ENCODE measurements at places on chromosomes 2 and 18.

- no peak for DNase-seq
Observed at GRCh38 chr2:85237849-85238565, 89.8 kb downstream of the TGOLN2 start.

DNA sequence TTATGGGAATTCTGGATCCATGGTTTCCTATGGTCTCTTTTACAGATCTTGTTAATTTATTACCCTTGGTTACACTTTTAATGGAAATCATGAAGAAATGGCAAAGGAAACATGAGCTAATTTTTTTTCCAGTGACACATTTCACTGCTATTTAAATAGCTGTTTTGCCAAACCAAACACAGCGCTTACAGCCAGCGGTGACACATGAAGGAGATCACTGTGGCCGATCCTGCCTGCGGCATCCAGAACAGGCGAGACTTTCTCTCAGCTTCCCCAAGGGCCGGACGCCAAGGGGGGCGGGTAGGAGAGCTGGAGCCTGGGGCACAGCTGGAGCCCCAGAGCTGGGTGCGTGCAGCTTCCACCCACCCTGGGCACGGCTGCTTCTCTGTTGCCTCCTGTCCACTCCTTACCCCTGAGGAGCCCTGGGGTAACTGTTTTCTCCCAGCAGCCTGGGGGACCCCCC, 81.4 kb upstream of the PKDCC start:
- no peak for DNase-seq

GRCh38 chr2:25744055-25744454, 70.7 kb upstream of the DTNB start:
- no peak for DNase-seq

- DNase-seq, result no peak
Observed at GRCh38 chr2:105926960-105927678, 182.4 kb downstream of the NCK2 start.

DNA sequence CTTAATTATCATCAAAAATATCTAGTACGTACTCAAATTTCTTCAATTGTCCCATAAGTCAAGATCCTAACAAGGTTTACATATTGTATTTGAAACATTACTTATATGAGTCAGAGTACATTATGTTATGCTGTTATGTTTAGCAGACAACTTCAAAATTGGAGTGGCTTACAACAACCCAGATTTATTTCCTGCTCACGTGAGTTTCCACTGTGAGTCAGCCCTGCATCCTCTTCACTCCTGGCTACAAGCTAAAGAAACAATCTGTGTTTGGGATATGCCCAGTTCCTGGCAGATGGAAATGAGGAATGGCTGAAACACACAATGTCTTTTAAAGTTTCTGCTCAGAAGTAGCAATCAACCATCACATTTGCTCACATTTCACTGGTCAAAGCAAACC, 31.5 kb upstream of the TANC1 start:
- no peak for DNase-seq

DNA sequence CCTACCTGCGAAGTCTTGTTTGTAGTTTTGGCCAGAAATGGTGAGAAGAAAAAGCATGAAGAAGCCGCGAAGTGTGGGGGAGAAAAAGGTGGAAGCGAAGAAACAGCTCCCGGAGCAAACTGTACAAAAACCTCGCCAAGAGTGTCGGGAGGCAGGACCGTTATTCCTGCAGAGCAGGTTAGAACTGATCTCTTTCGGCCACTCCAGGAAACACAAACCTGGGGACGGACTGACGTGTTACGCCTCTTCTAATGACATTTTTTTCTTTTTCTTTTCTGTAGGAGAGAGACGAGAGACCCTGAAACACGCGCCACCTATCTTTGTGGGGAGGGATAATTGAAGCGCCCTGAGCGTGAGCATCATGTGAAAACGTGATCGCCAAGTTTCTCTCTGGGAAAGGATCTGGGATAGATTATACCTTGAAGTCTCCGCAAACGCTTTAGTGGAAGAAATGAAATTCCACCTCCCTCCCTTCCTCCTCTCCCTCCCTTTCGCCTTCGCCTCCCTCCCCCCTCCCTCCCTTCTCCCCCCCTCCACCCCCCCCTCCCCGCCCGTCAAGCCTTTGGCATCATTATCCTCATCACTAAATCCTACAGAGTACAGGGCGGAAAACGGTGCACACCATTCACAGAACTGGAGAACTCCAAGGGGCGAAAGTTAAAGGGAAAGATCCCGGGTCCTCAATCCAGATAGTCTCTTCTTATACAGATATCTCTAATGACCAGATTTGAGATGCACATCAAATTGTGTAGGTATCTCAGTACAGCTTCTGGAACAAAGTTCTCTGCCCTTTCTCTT, at the start of gene ZEB2:
Gene ZEB2, minus strand, starts transcription at position 186 of the 798 bp plus-strand sequence. CDS start 2,769 bp downstream, outside the sequence.
- DNase-seq, result peak; percentile 87

DNA sequence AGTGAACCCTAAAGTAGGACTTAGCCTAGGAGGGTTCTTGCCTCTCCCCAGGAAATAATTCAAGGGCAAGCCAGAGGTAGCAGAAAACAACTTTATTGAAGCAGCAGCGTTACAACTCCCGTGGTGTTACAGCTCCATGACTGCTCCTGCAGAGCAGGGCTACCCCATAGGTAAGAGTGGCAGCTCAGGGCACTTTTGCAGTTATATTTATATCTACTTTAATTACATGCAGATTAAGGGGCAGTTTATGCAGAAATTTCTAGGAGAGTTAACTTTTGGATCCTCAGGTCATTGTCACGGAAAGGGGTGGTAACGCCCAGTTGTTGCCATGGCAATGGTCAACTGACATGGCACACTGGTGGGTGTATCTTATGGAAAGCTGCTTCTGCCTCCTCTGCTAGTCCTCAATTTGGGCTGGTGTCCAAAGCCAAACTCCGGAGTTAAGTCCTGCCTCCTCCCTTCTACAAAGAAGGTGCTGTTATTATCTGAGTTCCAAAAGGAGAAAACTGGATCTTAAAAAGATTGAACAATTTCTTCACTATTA, 1413.0 kb downstream of the DSC3 start:
- DNase-seq, result no peak

GRCh38 chr2:179594268-179595112, 266.9 kb downstream of the ZNF385B start:
- DNase-seq, result no peak

- DNase-seq, result no peak
Observed at GRCh38 chr18:77223221-77223639, 26.4 kb upstream of the GALR1 start.

GRCh38 chr2:224586127-224586695, 1.0 kb upstream of the CUL3 start:
- peak; percentile 66 for DNase-seq

GRCh38 chr2:121046335-121046734, 238.7 kb downstream of the TFCP2L1 start:
- DNase-seq, result no peak

- no peak for DNase-seq
Observed at GRCh38 chr2:43568228-43568627, 27.6 kb downstream of the THADA start.

DNA sequence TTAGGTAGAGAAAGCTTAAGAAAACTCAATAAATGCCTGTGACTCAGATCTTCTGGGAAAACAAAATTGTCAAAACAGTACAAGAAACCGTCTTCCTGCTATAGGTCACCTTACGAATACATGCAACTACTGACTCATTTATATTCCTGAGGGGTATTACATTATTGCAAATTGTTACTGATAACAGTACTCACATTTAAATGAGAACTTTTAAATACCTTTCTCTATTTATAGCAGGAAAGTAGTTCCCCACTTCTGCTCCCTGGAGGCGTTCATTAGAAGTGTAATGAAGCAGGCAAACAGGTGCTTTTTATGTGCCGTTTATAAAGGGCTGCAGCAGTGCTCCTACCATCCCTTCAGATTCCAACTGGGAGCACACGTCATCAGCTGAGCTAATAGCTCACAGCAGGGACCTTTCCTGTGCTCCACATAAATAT, 65.1 kb upstream of the RPRM start:
- no peak for DNase-seq

- DNase-seq, result no peak
Observed at GRCh38 chr2:12685145-12685544, 31.6 kb upstream of the TRIB2 start.

DNA sequence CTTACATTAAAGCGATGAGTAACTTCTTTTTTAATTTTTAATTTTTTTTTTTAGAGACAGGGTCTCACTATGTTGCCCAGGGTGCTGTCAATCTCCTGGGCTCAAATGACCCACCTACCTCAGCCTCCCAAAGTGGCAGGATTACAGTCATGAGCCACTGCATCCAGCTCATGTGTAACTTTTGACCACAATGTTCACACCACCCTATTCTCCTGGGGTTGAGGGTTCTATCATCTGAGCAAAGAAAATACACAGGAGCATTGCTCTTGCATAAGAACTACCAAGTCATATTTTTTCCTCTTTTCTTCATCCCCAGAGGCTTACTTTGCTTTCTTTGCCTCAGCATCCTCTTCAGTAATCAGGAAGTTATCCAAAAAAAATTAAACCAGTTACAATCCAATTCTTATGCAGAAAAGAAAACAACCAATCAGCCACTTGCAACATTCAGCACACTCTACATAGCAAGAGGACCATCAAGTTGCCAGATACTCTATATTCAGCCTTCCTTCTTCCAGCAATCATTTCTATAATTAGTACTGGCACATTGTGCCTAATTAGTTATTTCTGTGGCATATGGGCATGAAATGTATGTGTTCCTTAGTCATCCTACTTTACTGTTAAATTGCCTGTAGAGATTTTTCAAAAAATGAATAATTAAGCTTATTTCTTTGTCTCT, 345.6 kb downstream of the AKAIN1 start:
- no peak for DNase-seq

GRCh38 chr18:28178720-28179119, 1.8 kb upstream of the CDH2 start:
- no peak for DNase-seq

DNA sequence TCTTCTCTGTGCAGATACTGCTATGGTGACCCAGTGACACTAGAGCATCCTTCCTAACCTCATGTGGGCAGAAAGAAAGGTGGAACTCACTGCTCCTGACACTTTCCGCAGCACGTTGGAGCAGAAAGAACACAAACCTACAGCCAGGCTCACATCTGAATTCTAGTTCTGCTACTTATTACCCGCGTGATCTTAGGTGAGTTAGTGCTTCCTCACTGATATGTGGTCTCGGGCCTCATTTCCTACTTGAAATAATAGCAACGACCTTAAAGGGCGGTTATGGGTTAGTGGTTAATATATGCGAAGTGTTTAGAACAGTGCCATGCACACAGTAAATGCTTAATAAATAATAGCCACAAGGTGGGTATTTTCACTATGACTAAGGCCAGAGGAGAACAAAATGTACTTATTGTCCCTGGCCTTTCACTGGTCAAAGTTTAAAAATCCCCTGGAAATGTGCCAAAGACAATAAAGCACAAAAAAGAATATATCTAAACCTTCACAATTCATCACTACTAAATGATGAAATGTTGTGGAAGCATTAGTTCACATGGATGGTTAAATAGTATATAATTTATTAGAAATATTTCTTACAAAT, 66.6 kb downstream of the MYOM1 start:
- DNase-seq, result no peak

DNA sequence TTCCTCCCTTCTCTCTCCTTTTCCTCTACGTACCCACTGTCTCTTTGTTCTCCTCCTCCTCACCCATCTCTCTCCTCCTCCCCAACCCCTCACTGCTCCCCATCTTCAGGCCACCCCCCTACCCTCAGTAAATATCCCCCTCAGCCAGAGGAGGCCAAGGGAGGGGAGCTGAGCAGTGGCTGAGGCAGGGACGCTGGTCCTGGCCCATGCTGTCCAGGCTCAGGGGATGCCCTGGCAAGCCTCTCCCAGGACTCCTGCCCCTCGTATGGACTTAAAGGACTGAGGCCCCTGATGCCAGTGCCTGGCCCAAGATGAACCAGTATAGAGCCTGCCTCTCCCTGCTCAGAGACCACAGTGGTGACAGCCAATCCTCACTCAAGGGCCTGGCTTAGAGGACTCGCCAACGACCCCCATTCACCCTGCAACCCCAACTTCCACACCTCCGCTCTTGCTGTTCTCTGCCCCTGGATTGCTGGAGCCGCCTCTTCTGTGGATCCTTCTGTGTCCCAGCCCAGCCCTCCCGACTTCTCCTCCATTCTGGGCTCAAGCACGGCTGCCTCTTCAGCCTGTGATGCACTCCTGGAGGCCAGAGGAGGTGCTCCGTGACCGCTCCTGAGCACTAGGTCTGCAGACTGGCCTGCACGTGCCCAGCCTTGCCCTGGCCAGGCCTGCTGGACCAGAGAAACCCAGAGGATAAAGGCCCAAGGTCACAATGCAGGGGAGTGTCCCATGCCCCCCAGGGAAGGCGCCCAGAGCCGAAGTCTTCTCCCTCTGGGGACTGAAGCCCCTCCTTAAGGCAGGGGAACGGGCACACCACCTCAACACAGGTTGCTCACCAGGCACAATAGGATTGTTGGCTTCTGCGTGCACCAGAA, 9.5 kb upstream of the DUSP2 start:
- DNase-seq, result no peak

- DNase-seq, result no peak
Observed at GRCh38 chr2:150806336-150806735, 318.9 kb upstream of the RND3 start.

GRCh38 chr18:11259469-11260150, 110.2 kb upstream of the PIEZO2 start:
- peak; percentile 3 for DNase-seq

GRCh38 chr2:112000399-112001135, 54.5 kb upstream of the TMEM87B start:
- no peak for DNase-seq

DNA sequence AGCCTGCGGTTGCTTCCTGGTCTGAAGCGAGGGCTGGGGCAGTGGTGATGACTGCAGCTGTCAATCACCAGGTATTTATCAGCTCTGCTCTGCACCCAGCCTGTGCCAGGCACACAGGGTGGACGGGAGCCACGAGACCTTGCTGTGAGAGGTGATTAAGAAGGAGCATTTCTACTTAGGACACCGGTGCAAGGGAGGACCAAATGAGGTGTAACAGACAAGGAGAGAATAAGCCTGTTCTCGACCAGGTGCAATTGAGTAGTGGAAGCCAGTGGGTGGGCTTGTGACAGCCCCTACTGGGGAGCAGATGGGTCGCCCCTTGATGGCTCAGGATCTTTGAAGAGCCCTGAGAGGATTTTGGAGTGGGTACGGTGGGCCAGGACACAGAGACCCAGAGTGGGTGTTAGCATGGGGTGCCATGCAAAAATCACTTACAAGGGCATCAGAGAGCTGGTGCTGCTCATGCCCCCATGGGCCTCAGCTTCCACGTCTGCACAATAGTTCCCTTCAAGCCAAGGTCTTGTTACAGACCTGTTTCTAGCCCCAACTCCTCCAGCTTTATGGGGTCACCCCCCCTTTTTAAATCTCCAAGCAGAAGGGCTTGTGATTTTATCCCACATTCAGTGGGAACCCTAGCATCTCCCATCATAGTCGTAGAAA, 24.6 kb downstream of the GPR55 start:
- DNase-seq, result no peak

DNA sequence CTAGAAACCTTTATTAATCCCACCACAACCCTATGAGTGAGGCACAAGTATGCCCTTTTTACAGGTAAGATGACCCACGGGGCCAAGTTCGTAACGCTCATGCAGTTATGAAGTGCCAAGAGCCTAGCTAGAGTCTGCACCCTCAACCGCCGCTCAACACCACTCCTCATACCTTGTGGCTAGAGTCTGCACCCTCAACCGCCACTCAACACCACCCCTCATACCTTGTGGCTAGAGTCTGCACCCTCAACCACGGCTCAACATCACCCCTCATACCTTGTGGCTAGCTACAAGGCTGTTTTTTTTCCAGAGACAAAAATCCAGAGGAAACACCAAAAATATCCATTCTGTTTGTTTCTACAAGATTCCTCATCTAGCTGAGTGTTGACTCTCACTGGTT, 4.6 kb downstream of the TXNL4A start:
- DNase-seq, result no peak
